Left lung (tissue), 14 donors: ENCODE measurements at places on chromosomes 2 and 18.

GRCh38 chr2:97733341-97734035 lies 20.1 kb downstream of the ZAP70 start:
- H3K36me3 ChIP-seq, result no peaks in the 10 kb centered on the region
- no peak overlapping the region for H3K4me3 ChIP-seq
- peak; percentile 21 for DNase-seq

GRCh38 chr2:110813896-110814295 lies 81.5 kb downstream of the ACOXL start:
- no peaks in the 10 kb centered on the region for H3K36me3 ChIP-seq
- H3K4me1 ChIP-seq, result no peaks in the 10 kb centered on the region
- no peak overlapping the region for H3K4me3 ChIP-seq
- H3K27ac ChIP-seq, result no peak overlapping the region
- H3K27me3 ChIP-seq, result no peaks in the 10 kb centered on the region

- H3K4me3 ChIP-seq, result no peak overlapping the region
- H3K4me1 ChIP-seq, result no peaks in the 10 kb centered on the region
- DNase-seq, result no peak
- H3K27me3 ChIP-seq, result no peaks in the 10 kb centered on the region
These were observed 217.1 kb upstream of the SLC35G4 start for GRCh38 chr18:11392292-11392691.

- peaks cover 8% of the 10 kb centered on the region for H3K4me1 ChIP-seq
- H3K27ac ChIP-seq, result no peak overlapping the region
- peak overlapping the region; percentile 16 for H3K4me3 ChIP-seq
- H3K27me3 ChIP-seq, result no peaks in the 10 kb centered on the region
These were observed 17.3 kb upstream of the ANXA4 start for GRCh38 chr2:69724540-69725159.

GRCh38 chr18:58394046-58394445 lies 234.8 kb downstream of the ALPK2 start:
- no peak overlapping the region for H3K4me3 ChIP-seq
- H3K36me3 ChIP-seq, result peaks cover 53% of the 10 kb centered on the region

DNA sequence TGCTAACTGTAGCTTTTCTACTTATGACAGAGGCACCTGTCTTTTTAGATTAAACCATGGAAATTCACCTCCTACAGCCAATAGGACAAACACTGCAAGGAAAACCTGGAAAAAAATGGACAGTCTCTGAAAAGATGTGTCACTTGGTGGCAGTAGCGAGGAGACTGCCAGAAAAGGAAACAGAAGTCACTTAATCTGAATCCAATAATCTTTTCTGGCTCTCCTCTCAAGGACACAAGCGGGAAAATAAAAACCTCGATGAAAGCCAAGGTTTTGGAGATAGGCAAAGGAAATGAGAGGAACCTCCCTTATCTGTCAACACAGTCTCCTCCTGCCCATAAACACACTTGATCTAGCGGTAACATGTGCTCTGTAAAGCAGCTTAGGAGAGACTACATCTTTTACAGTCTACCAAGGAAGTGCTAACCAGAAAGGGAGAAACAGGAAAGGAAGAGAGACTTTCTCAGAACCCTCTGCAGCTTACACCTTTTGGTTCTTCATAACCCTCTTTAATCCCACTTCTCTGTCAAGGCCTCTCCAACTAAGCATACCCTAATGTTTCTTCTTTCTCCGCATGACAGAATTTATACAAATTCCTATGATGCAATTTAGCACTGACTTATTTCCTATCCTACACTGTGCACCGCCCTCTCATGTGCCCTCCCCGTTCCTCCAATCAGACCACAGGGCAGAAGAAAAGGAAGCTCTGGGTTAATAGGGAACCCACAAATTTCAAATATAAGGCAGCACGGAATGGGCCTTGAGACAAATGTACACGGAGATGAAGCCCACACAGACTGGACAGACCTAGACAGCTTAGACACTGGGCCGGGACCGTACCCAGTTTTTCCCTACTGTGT lies 52.8 kb downstream of the CLASP1 start:
- peak; percentile 50 for DNase-seq
- H3K36me3 ChIP-seq, result no peaks in the 10 kb centered on the region
- H3K27me3 ChIP-seq, result no peaks in the 10 kb centered on the region
- H3K27ac ChIP-seq, result peak overlapping the region; percentile 22
- no peak overlapping the region for H3K4me3 ChIP-seq

DNA sequence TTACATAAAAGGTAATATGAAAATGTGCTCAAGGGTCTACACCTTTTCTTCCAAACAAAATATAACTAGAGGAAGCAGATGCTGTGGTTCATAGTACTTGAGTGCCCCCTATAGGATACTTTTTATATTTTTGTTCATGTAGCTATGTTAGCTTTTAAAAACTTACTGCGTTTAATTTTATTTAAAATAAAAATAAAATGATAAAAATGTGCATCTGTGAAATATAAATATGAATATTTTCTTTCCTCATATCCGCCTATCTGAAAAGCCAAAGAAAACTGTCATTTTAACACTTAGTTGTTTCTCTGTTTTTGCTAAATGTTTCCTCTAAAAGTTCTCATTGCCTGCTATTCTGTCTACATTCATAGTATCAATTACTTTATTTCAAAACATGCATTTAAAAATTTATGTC lies 9.6 kb upstream of the LRP1B start:
- DNase-seq, result no peak
- no peak overlapping the region for H3K4me3 ChIP-seq
- no peaks in the 10 kb centered on the region for H3K36me3 ChIP-seq
- H3K27ac ChIP-seq, result no peak overlapping the region

GRCh38 chr18:60910534-60910933 lies 422.7 kb upstream of the CDH20 start:
- no peak for DNase-seq
- H3K27me3 ChIP-seq, result no peaks in the 10 kb centered on the region
- H3K36me3 ChIP-seq, result no peaks in the 10 kb centered on the region

GRCh38 chr18:48902856-48903601 lies 47.7 kb downstream of the SMAD7 start:
- no peak for DNase-seq
- H3K4me1 ChIP-seq, result peaks cover 28% of the 10 kb centered on the region
- H3K27ac ChIP-seq, result peak overlapping the region; percentile 78

DNA sequence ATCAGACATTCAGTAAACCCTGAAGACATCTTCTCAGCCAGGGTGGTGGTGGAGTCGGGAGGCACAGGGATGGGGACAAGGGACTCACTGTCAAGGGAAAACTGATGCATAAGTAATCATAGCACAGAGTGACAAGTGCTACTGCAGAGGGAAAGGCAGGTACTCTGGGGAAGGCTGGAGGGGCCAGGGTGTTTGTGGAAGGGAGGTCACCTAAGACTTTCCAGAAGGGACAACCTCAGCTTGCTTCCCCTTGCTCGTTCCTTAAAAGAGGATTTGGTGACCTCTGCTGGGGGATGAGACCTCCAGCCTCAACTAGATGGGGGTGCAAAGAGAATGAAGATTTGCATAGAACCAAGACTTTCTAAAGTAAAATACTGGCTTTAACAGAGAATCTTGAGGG lies 99.5 kb downstream of the SLC4A3 start:
- no peak overlapping the region for H3K4me3 ChIP-seq
- no peaks in the 10 kb centered on the region for H3K36me3 ChIP-seq
- H3K4me1 ChIP-seq, result no peaks in the 10 kb centered on the region
- no peak overlapping the region for H3K27ac ChIP-seq

DNA sequence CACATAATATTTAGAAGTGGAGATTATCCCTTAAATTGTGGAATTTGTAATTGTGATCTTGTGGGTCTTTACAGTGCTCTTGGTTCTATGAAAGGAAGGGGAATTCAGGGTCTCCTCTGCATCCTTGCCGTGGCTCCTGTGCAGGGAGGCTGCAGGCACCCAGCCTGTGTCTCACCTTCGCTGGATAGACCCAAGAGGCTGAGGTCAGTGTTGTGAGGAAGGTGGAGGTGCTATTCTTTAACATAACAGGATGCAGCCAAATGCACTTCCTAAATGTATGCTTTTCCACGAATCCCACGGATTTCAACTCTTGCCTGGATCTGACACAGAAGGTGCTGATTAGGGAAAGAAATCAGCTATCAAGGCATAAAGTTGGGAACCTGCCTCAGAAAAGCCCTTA lies 69.5 kb downstream of the TMEM18 start:
- no peaks in the 10 kb centered on the region for H3K36me3 ChIP-seq
- DNase-seq, result no peak
- H3K27me3 ChIP-seq, result no peaks in the 10 kb centered on the region
- H3K4me1 ChIP-seq, result no peaks in the 10 kb centered on the region
- H3K4me3 ChIP-seq, result no peak overlapping the region

DNA sequence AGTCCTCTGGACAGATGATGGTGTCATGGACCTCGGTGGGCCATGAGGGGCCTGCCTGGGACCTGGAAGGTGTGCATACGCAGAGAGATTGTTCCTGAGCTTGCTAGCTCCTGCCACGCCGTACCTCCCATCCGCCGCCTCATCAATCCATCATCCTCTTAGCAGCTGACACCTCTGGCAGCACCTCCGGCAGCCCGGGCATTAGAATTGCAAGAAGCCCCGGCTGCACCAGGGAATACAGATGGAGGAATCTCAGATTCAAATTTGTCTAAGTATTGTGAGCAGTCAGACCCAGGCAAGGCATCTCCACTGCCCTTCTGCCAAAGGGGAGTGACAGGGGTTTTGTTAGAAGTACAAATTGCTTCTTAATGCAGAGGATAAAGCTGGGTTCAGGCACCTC lies 4.5 kb downstream of the C1QL2 start:
- no peak for DNase-seq
- H3K27ac ChIP-seq, result no peak overlapping the region
- peaks cover 7% of the 10 kb centered on the region for H3K4me1 ChIP-seq
- H3K27me3 ChIP-seq, result peaks cover 50% of the 10 kb centered on the region
- H3K36me3 ChIP-seq, result no peaks in the 10 kb centered on the region

GRCh38 chr2:96953611-96953978 lies 32.8 kb downstream of the FAM178B start:
- no peaks in the 10 kb centered on the region for H3K36me3 ChIP-seq
- peak overlapping the region; percentile 34 for H3K27ac ChIP-seq
- no peak overlapping the region for H3K4me3 ChIP-seq
- H3K4me1 ChIP-seq, result peaks cover 23% of the 10 kb centered on the region
- no peak for DNase-seq

GRCh38 chr2:229927817-229928321 lies 5.6 kb downstream of the FBXO36 start:
- H3K27me3 ChIP-seq, result no peaks in the 10 kb centered on the region
- H3K36me3 ChIP-seq, result no peaks in the 10 kb centered on the region
- no peak overlapping the region for H3K27ac ChIP-seq
- DNase-seq, result no peak

DNA sequence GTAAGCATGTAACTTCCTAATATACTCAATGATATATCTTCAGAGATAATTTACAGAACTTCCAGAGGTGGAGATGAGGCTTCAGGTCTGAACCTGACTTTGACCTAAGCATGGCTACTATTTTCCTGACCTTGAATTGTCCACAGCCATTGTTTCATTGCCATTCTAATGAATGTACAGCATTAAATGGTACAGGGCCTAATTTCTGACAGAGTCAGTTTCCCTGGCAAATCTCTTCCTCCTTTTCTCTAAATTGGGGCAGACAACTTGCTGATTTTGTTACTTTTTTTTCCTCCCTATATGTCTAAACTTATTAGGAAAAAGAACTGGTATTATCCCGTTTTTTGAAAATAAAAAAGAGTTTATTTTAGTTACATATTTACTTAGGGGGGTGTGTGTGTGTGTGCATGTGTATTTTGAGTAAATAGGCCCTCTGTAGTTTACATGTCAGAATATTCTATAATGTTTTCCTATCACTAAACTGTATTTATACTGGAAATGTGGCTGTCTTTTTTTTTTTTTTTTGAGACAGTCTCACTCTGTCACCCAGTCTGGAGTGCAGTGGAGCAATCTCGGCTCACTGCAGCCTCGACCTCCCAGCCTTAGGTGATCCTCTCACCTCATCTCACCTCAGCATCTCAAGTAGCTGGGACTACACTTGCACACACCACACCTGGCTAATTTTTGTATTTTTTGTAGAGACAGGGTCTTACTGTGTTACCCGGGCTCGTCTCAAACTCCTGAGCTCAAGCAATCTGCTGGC lies 43.3 kb upstream of the SCN9A start:
- H3K36me3 ChIP-seq, result no peaks in the 10 kb centered on the region
- DNase-seq, result no peak
- H3K4me3 ChIP-seq, result no peak overlapping the region
- no peaks in the 10 kb centered on the region for H3K27me3 ChIP-seq
- H3K4me1 ChIP-seq, result no peaks in the 10 kb centered on the region

DNA sequence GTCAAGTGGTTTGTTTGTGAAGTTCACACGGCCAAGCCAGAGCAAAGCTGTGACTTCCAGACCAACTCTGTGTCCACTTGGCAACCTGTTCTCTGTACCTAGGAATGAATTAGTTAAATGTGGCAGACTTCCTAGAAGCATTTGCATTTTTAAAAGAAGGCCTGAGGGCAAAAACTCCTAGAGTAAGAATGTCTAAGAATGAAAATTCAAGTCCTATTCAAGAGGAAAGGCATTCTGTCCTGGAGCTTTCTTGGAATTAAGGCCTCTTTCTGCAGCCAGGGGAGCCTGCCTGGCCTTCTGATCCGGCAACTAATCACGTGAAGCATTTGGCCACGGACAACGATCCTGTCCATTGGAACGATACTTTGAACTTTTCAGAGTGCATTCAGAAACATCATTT lies 155.0 kb downstream of the SETBP1 start:
- no peak overlapping the region for H3K4me3 ChIP-seq
- H3K4me1 ChIP-seq, result peaks cover 6% of the 10 kb centered on the region
- no peak overlapping the region for H3K27ac ChIP-seq
- DNase-seq, result no peak

DNA sequence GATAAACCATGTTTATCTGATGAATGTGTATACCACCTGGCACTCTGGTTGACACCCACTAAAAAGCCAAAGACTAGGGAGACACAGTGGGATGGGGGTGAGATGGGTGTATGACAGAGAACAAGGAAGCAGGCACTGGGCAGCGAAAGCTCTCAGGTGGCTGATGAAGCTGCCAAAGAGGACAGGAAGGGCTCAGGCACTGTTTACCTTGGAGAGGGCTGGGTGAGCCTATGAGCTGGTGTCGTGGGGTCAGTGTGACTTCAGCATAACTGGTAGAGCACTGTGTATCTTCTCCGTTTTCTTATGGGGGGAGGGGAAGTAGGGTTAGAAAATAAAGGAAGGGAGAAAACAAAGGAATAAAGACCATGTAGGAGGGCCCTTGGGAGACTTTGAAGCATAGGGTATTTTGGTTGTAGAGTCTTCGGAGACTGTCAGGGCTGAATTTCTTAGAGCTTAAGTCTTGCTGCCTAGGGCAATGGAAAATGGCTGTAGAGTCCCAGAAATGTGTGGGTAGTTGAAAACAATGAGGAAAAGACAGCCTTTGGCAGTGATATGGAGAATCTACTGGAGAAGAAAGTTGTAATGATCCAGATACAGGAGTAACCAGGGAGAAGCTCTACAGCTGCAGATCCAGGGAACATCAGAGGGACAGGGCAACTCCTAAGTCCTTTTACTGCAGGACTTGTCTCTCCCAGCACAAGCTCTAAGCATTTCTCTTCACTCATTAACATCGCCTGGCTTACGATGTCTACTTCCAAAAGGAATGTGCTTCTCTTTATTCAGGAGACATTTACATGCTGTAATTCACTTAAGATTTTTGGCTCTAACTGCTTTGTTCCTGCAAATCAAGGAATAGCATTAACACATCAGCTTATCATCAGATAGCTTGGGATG lies 120.0 kb downstream of the AQP4 start:
- no peak overlapping the region for H3K4me3 ChIP-seq
- no peak for DNase-seq
- H3K27ac ChIP-seq, result no peak overlapping the region
- H3K27me3 ChIP-seq, result no peaks in the 10 kb centered on the region
- peaks cover 8% of the 10 kb centered on the region for H3K4me1 ChIP-seq
- H3K36me3 ChIP-seq, result no peaks in the 10 kb centered on the region

GRCh38 chr2:48098539-48098938 lies 192.2 kb upstream of the FBXO11 start:
- no peak overlapping the region for H3K27ac ChIP-seq
- H3K4me1 ChIP-seq, result no peaks in the 10 kb centered on the region
- no peaks in the 10 kb centered on the region for H3K27me3 ChIP-seq
- H3K4me3 ChIP-seq, result no peak overlapping the region

- no peak overlapping the region for H3K4me3 ChIP-seq
- no peaks in the 10 kb centered on the region for H3K36me3 ChIP-seq
- H3K4me1 ChIP-seq, result peaks cover 5% of the 10 kb centered on the region
These were observed 4.9 kb upstream of the CFLAR start for GRCh38 chr2:201111096-201111495.
